ENCODE measurements at places on chromosomes 1 and 21.

GRCh38 chr1:86421601-86422280 is 2.2 kb upstream of the CLCA2 start:
- DNase-seq: no peak

DNA sequence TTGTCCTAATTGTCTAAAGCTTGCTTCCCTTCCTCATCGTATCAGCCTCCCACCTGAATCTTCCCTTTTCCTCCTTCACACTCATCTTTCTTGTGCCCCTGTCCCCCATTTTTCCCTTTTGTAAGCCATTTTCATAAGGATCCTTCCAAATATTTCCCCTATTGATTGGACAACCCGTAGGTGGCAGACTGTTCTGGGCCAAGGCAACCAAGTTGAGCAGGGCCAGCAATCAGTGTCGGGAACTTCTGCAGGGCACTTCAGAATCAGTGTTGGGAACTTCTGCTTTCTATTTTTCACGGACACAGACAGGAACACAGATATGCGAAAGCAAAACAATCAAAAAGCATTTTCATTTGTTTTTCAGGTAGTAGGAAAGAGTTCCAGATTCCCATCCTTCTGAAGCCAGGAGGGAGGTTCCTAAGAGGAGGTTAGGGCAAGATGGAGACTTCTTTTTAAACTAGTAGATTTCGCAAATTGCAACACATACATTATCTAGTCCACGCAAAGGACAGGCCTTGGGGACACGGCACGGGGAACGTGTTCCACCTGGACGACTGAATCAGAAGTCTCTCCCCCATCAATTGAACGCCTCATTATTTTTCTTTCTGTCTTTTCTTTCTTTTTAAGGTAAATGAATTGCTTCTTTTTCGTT is 691 bp upstream of the MPZL1 start:
- DNase-seq: peak; percentile 61

- no peak for DNase-seq
These were observed 61.3 kb downstream of the XKR8 start for GRCh38 chr1:28021064-28021463.

GRCh38 chr1:53331446-53332185 is 3.7 kb upstream of the LRP8 start:
- no peak for DNase-seq

GRCh38 chr1:8317647-8318381 is at the start of gene SLC45A1:
SLC45A1 (plus strand) TSS chr1:8318114; CDS start chr1:8324330, 6,216 bp downstream.
- no peak for DNase-seq

- DNase-seq: no peak
These were observed 524 bp downstream of the COPA start for GRCh38 chr1:160342526-160342925.

DNA sequence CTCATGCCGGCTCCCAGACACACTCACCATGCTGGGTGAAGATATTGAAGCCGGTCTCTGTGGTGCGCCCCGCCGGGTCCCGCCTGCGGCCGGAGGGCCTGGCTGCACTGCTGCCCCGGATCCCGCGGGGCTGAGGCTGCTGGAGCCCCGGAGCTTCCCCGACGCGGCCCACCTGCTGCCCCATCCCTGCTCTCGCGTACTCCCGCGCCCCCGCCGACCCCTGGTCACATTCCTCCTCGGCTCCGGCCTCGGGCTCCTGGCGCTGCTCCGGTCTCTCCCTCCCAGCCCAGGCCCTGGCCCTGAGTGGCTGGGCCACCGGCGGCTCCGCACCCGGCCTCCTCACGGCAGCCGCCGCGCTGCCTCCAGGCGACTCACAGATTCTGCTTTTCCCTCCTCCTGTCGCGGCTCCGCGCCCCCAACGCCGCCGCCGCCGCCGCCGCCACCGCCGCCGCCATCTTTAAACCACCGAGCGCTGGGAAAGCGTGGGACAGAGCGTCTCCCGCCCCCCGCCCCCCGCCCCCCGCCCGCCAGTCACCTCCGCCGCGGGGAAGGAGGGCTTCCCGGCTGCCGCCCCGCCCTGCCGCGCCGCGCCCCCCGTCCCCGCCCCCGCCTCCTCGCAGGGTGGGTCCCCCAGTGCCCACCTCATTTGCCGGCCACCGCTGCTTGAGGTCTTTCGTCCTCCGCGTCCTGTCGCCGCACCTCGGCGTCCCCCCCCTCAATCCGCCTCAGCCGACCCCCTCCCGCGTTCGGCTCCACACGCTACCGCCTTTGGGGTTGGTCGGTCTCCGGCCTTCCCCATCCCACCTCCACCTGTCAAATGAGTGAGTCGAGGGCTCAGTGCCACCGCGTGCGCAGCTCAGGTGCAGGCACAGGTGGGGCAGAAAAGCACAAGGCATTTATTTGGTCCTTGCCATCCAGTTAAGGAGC is at the start of gene ABL2:
Gene ABL2 (minus strand): TSS at position 464 of the 927 bp plus-strand sequence. CDS start 280 bp downstream, at position 184.
- DNase-seq: no peak

DNA sequence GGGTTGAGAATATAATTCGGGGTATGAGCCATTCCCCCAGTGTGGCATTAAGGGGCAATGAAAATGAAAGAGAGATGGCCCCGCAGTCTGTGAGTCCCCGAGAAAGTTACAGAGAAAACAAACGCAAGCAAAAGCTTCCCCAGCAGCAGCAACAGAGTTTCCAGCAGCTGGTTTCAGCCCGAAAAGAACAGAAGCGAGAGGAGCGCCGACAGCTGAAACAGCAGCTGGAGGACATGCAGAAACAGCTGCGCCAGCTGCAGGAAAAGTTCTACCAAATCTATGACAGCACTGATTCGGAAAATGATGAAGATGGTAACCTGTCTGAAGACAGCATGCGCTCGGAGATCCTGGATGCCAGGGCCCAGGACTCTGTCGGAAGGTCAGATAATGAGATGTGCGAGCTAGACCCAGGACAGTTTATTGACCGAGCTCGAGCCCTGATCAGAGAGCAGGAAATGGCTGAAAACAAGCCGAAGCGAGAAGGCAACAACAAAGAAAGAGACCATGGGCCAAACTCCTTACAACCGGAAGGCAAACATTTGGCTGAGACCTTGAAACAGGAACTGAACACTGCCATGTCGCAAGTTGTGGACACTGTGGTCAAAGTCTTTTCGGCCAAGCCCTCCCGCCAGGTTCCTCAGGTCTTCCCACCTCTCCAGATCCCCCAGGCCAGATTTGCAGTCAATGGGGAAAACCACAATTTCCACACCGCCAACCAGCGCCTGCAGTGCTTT is 9.4 kb downstream of the PROX1 start:
- peak; percentile 34 for DNase-seq

DNA sequence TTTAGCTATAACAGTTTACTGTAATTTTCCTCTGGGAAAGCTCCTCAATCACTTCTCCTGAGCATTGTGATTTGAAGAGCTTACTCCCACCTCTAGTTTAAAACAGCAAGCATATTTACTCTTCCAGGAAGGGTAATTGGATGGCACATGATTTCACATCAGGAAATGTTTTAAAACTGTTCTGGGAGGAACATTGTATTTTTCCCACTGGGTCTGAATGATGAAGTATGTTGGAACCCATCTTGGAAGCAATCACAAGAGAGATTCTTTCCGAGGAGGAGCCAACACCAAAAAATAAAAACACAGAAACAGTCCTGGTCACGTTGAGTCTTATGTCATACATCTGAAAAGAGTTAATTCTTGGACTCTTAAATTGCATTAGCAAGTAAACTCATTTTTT is 17.3 kb downstream of the MAP10 start:
- peak; percentile 93 for DNase-seq

DNA sequence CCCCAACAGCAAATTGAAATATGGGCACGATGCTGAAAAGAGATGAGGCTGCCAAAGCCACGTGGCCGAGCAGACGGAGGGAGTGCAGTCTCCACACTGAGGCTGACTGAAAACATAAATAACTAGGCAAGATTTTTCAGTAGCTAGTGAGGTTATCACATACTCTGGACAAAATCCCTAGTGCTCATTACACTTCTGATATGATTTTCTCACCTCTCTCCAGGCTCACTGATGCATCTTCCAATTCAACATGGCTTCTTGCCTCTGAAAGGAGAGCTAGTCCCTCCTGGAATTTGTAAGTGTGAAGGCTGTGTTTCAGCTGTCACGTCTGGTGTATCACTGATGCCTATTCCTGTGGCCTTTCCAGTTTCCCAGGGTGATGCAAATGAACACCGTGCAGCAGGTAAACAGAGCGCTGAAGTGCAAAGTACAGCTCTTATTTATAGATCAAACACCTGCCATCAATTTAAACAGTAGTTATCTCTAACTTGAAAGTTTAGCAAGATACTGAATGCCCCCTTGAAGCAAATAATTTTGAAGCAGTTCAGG is 656.1 kb downstream of the KIF26B start:
- DNase-seq: peak; percentile 21

DNA sequence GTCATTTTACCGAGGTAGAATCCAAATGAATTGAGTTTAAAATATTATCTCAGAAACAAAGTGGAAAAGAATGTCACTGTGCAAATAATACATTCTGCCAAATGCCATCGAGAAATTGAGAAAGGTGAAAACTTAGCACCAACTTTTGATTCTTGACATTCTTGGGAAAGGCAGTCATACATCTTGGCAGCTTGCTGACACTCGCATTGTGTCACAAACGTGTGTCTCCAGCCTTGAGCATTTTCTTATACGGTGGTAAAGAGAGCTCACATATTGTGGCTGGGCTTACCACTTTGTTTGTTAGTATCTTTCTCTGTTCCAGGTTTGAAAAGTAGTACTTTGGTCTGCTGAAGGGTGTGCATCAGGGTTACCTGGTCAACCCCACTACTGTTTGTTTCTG is 1456.1 kb downstream of the BRINP3 start:
- no peak for DNase-seq

DNA sequence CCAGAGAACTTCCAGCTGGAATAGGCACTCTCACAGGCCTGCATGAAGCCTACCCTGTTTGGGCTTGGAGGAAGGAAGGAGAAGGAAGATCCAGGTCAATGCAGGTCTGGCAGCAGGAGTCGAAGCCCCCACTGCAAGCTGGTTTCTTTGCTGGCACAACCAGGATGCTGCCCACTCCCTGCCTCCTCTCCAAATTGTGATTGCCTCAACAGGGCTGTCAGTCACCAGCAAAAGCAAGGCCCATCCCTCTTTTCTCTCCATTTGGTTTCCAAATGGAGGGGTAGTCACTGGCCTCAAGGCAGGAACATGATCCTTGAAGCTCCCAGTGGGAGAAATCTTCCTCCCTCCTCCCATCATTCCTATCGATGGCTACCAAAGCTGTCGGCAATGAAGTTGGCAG is 37.0 kb downstream of the PACC1 start:
- no peak for DNase-seq

- DNase-seq: no peak
These were observed 380.7 kb upstream of the NR5A2 start for GRCh38 chr1:199646761-199647160.

DNA sequence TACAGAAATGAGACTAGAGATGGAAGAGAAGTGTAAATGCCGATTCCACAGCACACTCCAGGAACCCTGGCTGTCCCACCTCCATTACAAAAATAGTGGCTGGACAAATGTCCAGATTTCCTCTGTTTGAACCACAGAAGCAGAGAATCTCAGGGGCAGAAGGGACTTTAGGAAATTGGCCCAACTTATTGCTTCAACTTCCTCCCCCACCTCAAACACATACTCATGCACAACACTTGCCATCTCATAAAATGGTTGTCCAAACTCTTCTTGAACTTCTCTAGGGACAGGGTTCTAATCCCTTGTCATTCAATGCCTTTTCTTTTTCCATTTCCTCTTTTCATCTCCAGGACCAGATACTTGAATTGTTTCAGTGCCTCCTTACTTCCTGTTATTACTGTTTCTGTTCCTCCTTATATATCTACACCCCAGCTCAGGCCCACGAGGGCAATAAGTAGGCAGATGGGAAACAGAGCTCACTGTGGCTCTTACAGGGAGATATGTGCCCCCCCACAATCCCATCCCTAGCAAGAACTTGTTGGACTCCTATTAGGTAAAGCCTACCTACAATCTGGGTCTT is 8.5 kb upstream of the B4GALT3 start:
- DNase-seq: no peak

- DNase-seq: no peak
These were observed 5.7 kb upstream of the TNFRSF8 start for GRCh38 chr1:12057382-12057781.

DNA sequence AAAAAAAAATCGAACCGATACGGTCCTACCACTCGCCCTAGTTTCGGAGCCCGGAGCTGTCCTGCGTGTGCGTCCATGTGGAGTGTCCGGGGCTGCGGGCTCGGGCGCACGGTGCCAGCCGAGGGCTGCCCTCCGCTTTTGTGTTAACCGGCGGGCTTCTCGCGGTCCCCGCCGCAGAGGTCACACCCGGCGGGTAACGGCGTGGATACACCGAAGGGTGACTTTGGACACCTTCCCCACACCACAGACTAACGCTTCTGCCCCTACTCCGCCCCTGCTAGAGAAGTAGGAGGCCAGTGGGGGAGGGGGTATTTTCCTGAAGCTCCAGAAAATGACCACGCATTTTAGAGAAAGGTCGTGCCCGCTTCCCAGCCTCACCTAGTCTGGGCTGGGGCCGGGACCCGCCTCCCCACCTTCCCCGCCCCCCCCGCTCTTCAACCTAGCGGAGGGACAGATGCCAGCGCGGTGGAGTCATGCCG is 609 bp upstream of the ATF3 start:
- no peak for DNase-seq

DNA sequence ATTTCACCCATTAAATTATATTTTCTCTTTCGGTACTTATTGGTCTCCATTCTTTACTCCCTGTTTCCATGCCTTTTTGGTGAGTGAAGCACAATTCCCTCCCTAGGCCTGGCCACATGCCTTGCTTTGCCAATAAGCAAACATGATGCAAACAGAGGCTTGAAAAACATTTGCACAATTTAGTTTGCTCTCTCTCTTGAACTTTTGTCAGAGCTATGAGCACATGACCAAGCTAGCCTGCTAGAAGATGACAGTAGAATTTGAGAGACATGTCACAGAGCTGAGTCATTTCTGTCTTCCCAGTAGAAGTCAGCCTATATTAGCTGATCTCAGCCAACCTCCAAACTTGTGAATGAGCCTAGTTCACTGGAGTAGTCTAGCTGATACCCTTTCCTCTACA is 24.6 kb downstream of the ANGPTL3 start:
- DNase-seq: no peak

- DNase-seq: peak; percentile 68
These were observed 34.8 kb upstream of the ZBTB40 start for GRCh38 chr1:22416555-22417454.

DNA sequence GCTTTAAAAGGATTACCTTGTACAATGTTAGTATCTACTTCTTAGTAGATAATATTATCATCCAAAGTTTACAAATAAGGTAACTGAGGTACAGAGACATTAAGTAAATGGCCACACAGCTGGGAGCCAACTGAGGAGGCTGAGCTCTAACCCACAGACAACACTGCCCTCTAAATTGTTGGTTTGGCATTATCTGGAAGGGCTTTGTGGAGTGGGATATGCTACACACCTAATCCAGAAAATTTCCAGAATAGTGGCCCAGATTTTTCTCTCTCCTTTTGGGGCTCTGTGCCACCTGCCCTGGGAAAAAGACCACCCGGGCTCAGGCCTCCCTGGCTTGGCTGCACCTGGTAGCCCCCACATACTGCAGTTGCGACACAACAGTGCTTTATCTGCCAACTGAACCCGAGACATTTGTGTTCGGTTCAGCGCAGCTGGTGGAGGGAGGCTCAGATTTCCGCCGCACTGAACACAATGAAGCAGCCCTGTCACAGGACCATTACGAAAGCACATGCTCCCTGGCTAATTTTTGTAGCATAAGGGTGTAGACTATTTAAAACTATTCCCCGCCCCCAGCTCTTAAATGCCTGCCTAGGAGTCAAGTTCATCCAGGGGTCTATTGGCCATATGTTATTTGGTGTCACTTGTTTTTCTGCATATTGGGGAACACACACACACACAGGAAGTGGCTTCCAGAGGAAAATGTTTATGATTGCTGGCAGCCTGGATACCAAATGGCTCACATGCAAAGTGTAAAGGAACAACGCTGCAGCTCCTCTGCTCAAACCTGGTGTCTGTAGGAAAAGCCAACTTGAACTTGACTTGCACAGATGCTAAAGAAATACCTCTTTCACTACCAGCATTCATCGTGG is 92.3 kb upstream of the ESRRG start:
- DNase-seq: peak; percentile 95
